ENCODE measurements at places on chromosomes 12 and 14.

- no peak for DNase-seq
Measured at GRCh38 chr14:35519986-35520385, 14.0 kb upstream of the INSM2 start.

DNA sequence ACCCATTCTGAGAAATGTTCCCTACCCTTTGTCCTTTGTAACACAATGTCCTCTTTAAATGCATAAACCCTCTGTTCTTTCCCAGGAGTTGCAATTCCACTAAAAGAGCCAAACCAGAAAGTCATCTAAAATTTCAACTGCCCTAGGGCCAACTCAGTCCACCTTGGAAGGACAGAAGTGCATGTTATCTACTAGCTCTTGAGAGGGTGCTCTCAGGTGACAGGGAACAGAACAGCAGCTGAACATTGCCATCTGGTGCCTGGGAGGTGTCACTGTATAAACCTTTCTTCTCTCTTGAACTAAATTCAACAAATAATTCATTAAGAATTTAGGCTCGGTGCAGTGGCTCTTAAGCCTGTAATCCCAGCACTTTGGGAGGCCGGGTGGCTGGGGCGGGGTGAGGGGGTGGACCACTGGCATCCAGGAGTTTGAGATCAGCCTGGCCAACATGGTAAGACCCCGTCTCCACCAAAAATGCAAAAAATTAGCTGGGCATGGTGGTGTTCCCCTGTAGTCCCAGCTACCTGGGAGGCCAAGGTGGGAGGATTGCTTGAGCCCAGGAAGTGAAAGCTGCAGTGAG lies 10.3 kb upstream of the FERMT2 start:
- no peak for DNase-seq

GRCh38 chr14:85516239-85517113 lies 13.5 kb upstream of the FLRT2 start:
- DNase-seq, result no peak

GRCh38 chr12:32517966-32518365 lies 118.6 kb downstream of the FGD4 start:
- no peak for DNase-seq

- DNase-seq, result no peak
Measured at GRCh38 chr14:40336846-40337245, 904.6 kb upstream of the FBXO33 start.

GRCh38 chr12:107344035-107344808 lies 250.9 kb upstream of the CRY1 start:
- DNase-seq, result no peak

- DNase-seq, result no peak
Measured at GRCh38 chr14:104048758-104049507, 36.6 kb upstream of the ASPG start.

GRCh38 chr14:24894583-24895242 lies 155.2 kb downstream of the STXBP6 start:
- DNase-seq, result no peak

GRCh38 chr14:92973261-92973797 lies 50.4 kb downstream of the CHGA start:
- no peak for DNase-seq

DNA sequence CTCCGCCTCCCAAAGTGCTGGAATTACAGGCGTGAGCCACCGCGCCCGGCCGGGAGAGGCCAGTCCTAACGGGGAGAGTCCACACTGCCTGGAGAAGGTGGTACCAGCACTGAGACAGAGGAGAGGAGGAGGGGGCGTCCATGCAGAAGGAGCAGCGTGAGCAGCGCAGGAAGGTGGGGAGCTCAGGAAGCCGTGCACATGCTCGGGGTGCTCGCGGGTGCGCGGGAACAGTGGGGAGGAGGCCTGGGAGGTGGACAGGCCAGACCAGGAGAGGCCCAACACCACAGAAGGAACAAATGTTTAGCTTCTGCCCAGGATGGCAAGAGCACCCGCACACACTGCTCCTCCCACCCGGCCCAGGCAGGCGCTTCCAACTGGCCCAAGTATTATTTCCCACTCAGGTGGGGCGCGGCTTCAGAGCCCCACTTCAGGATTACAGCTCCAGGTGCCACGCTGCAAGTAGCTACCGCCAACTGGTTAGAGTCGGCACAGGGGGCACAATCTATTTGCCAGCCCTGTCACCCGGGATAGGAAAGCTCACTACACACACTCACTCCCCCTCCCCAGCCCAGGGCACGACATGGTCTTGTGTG lies 80.8 kb upstream of the BCL11B start:
- DNase-seq, result no peak

DNA sequence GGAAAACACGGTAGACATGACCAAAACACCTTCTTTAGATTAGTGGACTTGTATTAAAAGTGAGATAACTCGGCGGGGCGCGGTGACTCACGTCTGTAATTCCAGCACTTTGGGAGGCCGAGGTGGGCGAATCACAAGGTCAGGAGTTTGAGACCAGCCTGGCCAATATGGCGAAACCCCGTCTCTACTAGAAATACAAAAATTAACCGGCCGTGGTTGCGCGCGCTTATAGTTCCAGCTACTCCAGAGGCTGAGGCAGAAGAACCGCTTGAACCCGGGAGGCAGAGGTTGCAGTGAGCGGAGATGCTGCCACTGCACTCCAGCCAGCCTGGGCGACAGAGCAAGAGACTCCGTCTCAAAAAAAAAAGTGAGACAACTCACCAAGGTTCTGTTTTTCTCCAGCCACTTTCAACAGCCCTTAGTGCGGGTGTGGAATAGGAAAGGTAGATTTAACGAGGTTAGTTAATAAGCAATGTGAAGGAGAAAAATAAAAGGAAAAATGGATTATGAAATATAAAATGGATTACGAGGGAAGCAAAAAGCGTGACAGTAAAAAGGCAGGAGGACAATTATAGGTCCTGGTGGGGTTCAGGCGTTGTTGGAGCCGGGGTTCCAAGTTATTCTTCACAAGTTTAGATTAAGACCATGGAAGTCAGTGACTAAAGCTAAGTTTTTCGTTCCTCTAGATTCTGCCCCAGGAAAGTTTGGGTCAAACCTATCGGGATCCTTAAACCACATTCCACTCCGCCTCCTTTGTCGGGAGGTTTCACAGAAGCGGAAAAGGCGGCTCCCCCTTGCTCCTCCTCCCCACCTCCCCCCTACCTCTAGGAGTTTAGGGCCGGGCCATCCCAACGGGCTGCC lies 534 bp downstream of the PPP2R3C start:
- no peak for DNase-seq

GRCh38 chr12:28059668-28060067 lies 87.1 kb upstream of the PTHLH start:
- DNase-seq, result no peak

DNA sequence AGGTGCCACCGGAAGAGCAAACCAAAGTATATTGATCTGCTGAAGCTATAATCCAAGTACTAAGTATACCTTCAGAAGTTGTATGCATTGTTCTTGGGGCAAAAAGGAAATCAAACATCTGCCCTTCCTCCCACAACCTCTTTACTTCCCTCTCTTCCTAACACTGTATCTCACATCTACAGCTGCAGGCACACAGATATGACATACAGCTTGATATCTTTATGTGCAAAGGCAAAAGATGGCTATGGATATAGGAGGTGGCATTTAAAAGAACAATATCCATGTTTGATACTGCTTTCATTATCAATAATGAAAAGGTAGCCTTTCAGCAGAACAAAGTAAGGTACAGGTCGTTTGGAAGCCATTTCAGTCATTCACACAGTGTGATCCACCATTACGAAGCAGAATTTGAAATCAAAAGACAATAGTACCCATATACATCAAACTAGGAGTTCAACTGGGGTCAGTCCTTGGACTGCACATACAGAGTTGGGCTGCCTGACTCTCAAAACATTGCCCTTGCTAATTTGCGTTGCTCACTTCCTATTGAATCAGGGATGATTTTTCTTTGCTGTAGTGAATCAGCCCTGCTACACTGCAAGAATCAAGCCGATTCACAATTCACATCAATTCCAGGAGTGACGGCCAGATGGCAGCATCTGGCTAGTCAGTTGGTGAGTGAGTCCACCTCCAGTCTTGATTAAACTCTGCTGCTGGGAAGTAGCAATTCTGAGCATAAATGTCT lies 8.9 kb downstream of the ANG start:
- DNase-seq, result no peak

DNA sequence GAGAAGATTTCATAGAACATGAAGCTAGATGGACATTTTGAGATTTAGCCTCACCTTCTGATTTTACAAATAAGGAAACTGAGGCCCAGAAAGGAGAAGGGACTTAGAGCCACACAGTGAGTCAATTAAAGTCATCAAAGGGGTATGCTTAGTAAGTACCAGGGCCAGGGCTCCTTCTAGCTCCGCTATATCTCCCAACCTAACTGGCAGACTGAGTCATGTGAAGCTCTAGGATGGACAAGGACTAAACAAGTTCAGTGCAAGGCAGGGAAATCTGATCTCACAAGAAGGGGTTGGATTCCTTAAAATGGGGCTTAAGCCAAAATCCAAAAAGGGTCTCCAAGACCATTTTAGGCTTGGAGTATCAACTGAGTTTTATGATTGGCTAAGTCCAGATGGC lies 215.8 kb downstream of the PHLDA1 start:
- no peak for DNase-seq

DNA sequence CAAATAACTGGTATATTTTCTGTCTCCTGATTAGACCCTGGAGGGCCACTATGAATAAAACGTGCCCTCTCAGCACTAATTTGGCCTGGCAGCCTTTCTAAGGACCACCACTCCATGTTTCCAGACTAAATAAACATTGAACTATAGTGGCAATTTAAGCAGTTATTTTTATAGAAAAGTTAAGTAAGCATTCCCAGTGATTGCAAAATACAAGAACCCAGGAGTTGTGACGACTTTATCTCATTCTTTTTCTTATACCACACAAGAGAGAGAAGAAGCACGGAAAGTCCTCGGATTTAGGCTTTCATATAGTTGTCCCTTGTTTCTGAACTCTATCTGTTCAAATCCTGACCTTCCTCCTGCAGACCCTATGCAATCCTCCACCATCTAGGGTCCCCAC lies 23.1 kb upstream of the STRAP start:
- DNase-seq, result no peak

GRCh38 chr12:76879710-76880518 lies 1.1 kb upstream of the CSRP2 start:
- no peak for DNase-seq

DNA sequence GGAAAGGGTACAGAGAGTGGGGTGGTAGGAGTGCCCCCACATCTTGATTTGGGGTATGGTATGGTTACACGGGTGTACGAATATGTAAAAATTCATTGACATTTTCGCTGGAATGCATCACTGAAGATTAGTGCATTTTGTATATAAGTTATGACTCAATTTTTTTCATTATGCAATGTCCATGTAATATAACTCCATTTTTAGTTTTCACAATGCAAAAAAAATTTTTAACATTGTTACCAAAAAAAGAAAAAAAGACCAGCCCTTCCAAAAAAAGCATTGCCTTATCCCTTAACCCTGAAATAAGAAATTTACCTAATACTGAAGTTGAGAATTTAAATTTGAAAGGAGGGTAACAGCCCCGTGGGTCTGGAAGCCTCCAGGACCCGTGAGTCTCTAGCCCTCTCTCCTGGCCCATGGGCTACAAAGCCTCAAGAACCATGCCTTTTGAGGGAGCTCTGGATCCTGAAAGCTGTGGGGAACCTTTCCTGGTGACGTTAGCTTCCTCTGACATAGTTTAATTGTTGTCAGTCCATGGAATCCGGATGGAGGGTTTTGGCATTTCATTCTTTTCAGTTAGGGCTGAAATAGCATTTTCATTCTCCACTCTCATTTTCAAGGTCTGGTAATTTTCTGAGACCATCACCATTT lies 55.6 kb upstream of the ACTN1 start:
- no peak for DNase-seq

DNA sequence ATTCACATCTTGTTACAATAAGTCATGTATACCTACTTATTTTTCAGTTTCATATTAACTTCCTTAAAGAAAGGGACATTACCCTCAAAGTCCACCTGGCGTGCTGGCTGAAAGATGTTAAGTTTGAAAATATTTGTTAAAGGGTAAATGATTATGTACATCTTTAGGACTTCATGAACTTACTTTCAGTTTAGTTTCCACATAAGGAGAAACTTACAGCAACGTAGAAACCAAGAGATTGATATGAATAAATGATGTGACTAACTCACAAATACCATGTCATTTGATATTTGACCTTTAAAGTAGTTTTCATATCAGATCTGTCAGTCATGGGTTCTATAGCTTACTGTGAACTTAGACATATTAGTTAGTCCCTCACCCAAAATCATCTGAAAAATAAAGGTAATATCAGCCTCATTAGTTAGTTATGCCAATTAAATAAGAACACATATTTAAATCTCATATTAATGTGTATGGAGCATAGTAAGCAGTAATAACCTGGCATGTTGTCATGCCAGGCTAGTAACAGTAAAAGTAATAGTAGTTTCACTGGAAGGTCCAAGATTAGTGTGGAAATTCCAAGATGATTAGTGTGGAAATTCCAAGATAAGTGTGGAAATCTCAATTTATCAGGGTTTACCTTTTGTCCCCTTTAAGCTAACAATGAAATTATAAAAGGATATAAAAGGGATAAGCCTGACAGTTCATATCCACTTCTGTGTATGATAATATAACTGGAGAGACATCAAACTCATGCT lies 1.9 kb upstream of the CLEC2D start:
- no peak for DNase-seq

GRCh38 chr12:101564912-101565311 lies 29.9 kb upstream of the MYBPC1 start:
- DNase-seq, result no peak

DNA sequence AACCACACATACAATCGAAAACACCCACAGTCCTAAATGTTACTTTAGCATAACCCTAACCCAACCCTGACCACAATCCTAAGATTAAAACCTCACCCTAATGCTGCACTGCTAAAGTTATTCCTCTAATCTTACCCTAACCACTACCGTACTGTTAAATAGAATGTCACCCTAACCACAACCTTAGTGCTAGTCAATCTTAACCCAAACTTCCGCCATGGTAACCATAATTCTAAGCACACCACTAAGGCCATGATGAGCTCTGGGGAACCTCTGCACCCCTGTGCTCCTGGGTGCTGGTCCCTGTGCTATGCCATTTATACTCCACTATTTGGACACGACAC lies 38.0 kb downstream of the LTBP2 start:
- DNase-seq, result no peak

- no peak for DNase-seq
Measured at GRCh38 chr12:74317078-74317601, 220.5 kb upstream of the ATXN7L3B start.

DNA sequence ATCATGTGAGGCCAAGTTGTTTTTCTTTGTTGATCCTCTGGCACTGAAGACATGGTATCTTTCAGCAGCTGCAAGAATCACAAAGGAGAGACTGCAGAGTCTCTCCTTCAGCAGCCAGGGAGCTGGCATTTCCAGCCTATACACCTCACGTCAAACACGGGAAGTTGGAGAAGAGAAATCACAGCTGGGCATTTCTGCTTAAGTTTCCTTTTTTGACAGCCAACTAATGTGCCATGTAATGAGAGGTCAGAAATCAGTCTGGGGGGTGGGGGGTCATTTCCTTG lies 28.3 kb downstream of the PHLDA1 start:
- no peak for DNase-seq

DNA sequence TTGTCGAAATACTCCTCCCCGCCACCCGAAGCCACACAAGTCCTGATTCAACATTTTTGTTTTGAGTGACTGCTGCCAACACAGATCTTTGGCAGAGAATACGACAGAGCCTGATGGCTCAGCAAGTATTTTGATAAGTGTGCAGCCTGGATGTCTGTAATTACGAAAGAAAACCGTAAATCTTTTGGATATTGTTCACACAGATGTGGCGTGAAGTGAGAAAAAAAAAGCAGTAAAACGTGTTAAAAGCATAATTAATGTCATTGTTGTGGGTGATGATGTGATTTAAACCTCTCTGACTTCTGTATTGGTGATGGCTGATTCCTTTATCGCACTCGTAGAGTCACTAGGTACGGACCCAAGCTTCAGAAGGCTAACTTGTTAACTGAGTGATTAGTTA lies 98.7 kb downstream of the PHETA1 start:
- no peak for DNase-seq

Measured in cortex of kidney (tissue), 1 donor.